ENCODE measurements at places on chromosomes 16 and 17.

DNA sequence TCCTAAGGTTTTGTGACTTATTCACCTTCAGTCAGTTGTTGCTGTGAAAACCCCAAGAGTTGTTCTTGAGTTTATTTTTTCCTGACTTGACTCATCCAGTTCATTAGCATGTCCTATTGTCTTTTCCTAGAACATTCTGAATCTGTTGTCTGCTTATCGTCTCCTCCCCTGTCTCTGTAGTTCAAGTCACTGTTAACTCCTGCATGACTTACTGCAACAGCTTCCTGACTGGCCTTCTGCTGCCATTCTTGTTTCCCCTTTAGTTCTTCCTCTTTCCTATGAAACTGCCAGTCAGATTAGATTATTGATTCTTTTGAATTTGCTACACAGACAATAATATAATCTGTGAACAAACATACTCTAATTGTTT, 161.5 kb downstream of the FTO start:
- no peak for DNase-seq

- DNase-seq = no peak
Measured at GRCh38 chr16:30967795-30968194, 10.2 kb downstream of the SETD1A start.

GRCh38 chr16:4347765-4348509, 3.2 kb downstream of the PAM16 start:
- DNase-seq = no peak

DNA sequence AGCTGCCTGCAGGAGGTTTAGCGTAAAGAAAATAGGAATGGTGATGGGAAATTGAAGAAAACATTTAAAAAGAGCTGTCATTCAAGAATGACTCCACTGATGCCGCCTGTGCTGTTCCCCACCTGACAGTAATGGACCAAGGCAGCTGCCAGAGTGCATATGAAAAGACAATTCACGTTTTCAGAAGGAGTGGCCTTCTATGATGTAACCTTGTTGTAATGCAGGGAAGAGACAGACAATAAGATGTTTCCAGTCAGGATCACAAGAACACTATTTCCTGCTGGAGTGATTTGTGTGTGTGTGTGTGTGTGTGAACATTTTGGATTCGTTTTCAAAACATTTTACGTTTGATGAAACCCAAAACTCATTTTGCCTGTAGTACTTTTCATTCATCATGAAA, 203.7 kb downstream of the LGALS9B start:
- no peak for DNase-seq

DNA sequence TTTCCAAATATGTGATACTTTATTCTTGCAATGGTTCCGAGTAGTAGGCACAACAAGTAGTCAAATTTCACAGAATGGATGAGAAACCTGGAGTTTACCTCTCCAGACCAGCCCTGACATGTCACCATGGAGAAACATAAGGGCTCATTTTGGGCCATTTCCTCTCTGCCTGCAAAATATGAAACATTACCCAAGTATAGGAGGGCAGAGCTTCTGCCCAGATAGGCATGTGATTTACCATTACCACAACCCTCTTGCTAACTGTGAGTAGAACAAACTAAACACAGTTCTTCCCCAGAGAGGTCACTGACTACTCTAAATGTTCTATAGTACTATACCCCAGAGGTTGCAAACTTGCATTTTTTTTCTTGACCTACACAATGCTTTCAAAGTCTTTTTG, 15.7 kb upstream of the KPNB1 start:
- no peak for DNase-seq

GRCh38 chr16:89695086-89695874, 6.2 kb downstream of the SPATA2L start:
- DNase-seq = no peak

- no peak for DNase-seq
Measured at GRCh38 chr17:8836821-8837562, 30.5 kb downstream of the PIK3R6 start.

DNA sequence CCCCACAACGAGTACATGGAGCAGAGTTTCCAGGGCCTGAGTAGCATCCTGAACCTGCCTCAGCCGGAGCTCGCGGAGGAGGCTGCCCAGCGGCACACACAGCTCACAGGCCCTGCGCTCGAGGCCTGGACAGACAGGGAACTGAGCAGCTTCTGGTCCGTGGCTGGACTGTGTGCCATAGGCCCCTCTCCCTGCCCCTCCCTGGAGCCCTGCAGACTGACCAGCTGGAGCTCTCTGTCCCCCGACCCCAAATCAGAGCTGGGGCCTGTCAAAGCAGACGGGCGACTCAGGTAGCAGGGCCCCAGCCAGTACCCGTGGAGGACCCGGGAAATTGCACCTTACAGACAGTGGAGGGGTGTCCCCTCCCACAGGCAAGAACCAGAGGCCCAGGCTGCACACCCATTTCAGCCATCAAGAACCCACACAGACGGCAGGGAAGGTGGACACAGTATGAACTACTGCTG, 13.0 kb downstream of the MRPL27 start:
- DNase-seq = no peak

DNA sequence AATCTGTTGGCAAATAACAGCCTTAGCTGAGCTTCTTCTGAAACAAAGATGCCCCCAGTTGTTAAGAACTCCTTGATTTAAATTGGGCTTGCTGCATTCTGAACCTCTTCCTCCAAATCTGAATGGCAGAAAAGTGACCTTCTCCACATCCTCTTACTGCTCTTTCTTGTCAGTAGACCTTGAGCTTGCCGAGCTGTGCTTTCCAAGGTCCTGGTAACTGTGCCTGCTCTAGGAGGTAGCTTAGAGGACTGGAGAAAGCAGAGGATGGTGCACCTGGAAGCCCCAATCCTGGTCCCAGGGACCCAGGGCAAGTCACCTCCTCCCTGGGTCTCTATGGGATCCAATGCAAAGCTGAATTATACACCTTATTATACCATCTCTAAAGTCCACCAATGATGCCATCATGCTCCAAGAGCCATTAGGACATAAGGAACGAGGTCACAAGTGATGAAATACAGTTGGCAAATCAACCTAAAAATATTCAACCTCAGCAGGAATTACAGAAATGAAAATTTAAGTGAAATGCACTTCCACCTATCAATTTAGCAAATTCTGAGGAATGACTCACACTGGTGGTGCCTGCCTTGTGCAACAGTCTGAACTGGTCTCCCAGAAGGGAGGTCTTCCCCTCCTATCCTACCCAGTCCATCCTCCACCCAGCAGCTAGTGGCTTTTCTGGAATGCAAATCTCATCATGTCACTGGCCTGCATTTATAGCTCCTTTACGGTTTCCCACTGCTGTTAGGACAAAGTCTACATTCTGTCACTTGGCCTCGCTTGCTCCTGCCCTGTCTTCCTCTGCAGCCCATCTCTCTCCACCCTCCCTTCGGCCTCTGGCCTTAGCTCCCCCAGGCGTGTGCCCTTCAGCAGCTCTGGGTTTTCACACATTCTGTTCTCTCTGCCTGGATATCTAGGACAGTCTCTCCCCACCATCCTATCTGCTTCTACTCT, 36.6 kb downstream of the TOM1L2 start:
- peak; percentile 53 for DNase-seq

GRCh38 chr16:23357761-23358290, 55.7 kb downstream of the SCNN1B start:
- DNase-seq = peak; percentile 42

Data from transverse colon (tissue), 4 donors.